ENCODE measurements at places on chromosomes 7 and 10. TPM values are rescaled to one million over a fixed set of nuclear protein-coding genes. Genes with fewer than 3 reads are reported as not detected.

Gene ATP5F1C
- 330 TPM for total RNA-seq

Gene TEX47
- not detected for total RNA-seq

Gene FANK1
- total RNA-seq, result 3.2 TPM

Gene PRDX3
- 184 TPM for total RNA-seq

Gene NYAP1
- 2.3 TPM for total RNA-seq

Gene CDC123
- total RNA-seq, result 57.7 TPM

Gene FXYD4
- not detected for total RNA-seq

Gene WDR86
- 13.1 TPM for total RNA-seq

Gene NEUROG3
- total RNA-seq, result not detected

Gene HOXA10
- not detected for total RNA-seq

Gene HNRNPF
- total RNA-seq, result 141 TPM

Gene HMX3
- not detected for total RNA-seq

Gene CAMK2B
- total RNA-seq, result 26.7 TPM

Gene DYDC2
- not detected for total RNA-seq

Gene TIMM23
- total RNA-seq, result 57.3 TPM

Gene FOXI2
- not detected for total RNA-seq

Gene VPS37D
- 4.2 TPM for total RNA-seq

Gene CRHR2
- total RNA-seq, result 0.51 TPM

Gene ZNF138
- 17.4 TPM for total RNA-seq

Gene UPK3B
- total RNA-seq, result 2.2 TPM

Gene GSTO2
- 5.1 TPM for total RNA-seq

Gene SLC39A12
- not detected for total RNA-seq

Gene RAB19
- total RNA-seq, result not detected

Gene NUTM2D
- total RNA-seq, result 3.5 TPM

Gene PPP1R9A
- 156 TPM for total RNA-seq

Gene PLA2G12B
- 0.31 TPM for total RNA-seq

Gene SPDYE5
- total RNA-seq, result not detected

Gene CUBN
- 3.5 TPM for total RNA-seq

Gene KMT2C
- 97.7 TPM for total RNA-seq

Gene ATG9B
- 25.8 TPM for total RNA-seq

Gene UCMA
- total RNA-seq, result not detected

Gene SEC31B
- total RNA-seq, result 4.6 TPM

Gene CLDN3
- total RNA-seq, result 9.9 TPM

Gene SHTN1
- 6.4 TPM for total RNA-seq

Gene FAM25G
- total RNA-seq, result not detected

Gene MPP7
- 14.0 TPM for total RNA-seq

Gene CTAGE4
- total RNA-seq, result 4.7 TPM

Gene MRPS33
- total RNA-seq, result 25.1 TPM

Gene LIPM
- not detected for total RNA-seq

Gene PTPRZ1
- total RNA-seq, result 31.5 TPM

Gene LBX1
- 5.6 TPM for total RNA-seq

Gene COL13A1
- total RNA-seq, result 4.6 TPM

Gene CTBP2
- 58.2 TPM for total RNA-seq

Gene POR
- total RNA-seq, result 39.7 TPM

Gene CPA2
- not detected for total RNA-seq

Measured in tongue (tissue), 3 donors.